ENCODE measurements at places on chromosomes 1 and 21.

GRCh38 chr1:21068937-21069336, 107.8 kb downstream of the EIF4G3 start:
- DNase-seq, result no peak

- DNase-seq, result peak; percentile 80
Observed at GRCh38 chr1:156807627-156808026, 9.0 kb downstream of the SH2D2A start.

GRCh38 chr21:20570824-20571232, 427.4 kb upstream of the NCAM2 start:
- DNase-seq, result no peak

- DNase-seq, result peak; percentile 66
Observed at GRCh38 chr1:225881081-225881958, 860 bp downstream of the TMEM63A start.

DNA sequence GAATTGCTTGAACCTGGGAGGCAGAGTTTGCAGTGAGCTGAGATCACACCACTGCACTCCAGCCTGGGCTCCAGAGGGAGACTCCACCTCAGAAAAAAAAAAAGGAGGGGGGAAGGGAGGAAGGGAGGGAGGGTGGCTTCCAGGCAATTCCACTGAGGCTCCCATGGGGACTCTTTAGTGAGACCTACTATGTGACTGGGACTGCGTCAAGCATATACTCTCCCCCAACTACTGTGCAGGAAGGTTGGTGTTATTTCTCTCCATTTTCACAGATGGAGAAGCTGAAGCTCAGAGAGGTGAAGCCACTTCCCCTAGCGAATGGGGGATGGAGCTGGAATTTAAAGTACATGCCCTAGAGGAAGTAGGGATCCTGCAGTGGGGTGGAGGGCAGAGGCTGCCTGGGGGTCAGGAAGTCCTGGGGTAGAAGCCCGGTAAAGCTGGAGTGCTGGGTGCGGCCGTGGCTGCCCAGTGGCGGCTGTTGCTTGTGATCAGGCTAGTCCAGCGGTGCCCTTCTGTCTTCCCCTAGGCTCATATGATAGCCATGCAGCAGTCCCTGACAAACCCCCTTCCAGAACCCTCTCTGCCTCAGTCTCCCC, 40.3 kb downstream of the RAP1GAP start:
- no peak for DNase-seq

GRCh38 chr1:64861611-64862010, 104.7 kb downstream of the JAK1 start:
- DNase-seq, result peak; percentile 14
